T1000 (cell line): ENCODE measurements at places on chromosomes 6 and 20.

DNA sequence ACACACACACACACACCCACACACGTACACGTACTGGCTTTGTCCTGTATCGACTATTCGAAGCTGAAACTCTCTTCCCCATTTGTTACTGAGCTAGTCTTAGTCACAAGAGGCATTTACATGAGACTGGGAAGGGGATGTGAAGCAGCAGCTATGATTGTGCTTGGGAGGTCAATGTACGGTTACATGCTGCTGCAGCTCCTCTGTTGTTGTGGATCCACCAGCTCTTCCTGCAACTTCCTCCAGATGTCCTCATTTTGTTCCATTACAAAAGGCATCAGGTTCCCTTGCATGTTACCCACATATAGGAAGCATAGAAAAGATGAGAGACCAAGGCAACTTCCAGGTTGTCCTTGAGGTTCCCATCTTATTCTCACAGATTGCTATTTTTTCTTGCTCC is 612.4 kb upstream of the IMPG1 start:
- DNase-seq = no peak

GRCh38 chr6:169439710-169440109 is 186.1 kb upstream of the THBS2 start:
- DNase-seq = no peak

GRCh38 chr20:50678169-50678898 is 13.0 kb downstream of the RIPOR3 start:
- DNase-seq = no peak

GRCh38 chr6:142265476-142265875 is 36.3 kb upstream of the ADGRG6 start:
- no peak for DNase-seq

- no peak for DNase-seq
Observed at GRCh38 chr20:15220009-15220656, 882.7 kb upstream of the FLRT3 start.

DNA sequence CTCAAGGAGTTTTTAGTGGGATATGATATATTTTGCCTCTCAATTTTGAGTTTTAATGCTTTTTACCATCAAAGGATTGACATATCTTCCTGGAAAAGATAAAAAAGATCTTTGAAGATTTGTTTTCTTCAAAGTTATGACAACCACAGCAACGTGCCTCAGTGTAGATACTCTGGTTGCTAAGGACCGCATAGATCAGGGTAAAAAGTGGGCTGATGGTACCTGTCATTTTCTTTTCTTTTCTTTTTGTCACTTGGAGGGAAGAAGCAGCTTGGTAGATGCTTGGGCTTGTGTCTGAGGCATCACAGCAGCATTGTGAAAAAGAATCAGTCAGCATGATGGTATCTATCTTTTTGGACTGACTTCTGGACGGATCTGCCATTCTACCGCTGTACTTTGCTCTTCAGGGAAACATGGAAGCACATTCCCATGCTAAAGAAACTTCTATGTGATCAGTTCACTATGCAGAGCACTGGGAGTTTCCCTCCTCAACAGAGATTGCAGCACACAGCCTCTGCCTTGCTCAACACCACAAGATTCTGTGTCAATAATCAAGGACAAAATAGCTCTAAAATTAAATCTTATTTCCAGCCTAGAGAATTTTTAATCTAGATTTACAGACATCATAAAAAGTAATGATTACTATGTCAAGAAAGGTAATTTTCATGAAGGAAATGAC is 54.8 kb upstream of the SGK1 start:
- no peak for DNase-seq

- DNase-seq = no peak
Observed at GRCh38 chr6:94414041-94414440, 994.7 kb upstream of the EPHA7 start.

- no peak for DNase-seq
Observed at GRCh38 chr20:63264000-63264399, 8.6 kb upstream of the ARFGAP1 start.

DNA sequence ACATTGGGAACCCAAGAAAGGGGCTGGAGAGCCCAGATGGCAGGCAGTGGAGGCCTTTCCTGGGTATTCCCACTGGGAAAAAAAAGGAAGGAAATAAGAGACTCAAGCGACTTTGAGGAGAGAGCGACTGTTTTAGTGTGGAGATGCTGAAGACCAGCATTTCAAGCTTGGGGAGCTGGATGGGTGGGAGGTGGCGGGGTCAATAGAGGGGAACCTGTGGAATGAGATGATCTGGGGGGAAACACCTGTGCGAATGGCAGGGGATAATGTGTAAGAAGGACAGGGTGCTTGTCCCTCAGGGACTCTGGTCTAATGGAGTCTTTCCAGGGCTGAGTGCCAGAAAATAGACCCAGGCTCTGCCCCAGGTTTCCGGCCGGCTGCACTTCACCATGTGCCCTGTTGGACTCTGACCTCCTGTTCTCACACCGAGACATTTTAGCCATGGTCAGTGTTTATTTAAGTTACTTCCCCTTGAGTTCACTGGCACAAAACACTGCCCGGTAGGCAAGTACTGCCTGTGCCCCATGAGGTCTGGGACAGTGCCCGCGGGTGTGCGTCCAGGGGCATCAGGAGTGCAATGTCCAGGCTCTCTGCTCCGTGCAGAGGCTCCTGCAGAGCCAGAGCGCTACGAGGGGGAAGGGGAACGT is 50.4 kb upstream of the NKX2-2 start:
- no peak for DNase-seq

GRCh38 chr6:135412761-135413160 is 84.8 kb downstream of the AHI1 start:
- DNase-seq = no peak

- DNase-seq = no peak
Observed at GRCh38 chr6:146183831-146184230, 155.0 kb downstream of the GRM1 start.

DNA sequence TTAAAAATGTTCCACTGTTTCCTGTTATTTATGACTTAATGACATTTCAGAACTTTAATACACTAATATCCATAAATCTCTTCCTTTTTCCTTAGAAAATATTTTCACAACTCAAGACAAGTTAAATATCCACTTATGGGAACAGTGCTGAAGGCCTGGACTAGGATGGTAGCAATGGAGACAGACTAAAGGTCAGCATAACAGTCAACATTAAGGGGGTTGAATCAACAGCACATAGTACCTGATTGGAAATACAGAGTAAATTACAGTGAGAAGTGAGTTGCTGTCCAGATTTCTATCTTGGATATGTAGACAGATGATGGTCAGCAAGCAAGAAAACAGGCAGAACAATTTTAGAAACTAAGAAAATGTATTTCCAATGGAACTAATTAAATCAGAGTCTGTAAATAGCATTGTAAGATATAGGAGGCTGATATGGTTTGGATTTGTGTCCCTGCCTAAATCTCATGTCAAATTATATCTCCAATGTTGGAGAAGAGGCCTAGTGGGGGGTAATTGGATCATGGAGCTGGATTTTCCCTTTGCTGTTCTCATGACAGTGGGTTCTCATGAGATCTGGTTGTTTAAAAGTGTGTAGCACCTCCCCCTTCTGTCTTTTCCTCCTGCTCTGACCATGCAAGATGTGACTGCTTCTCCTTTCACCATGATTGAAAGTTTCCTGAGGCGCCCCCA is 682.7 kb downstream of the MAFB start:
- DNase-seq = no peak

DNA sequence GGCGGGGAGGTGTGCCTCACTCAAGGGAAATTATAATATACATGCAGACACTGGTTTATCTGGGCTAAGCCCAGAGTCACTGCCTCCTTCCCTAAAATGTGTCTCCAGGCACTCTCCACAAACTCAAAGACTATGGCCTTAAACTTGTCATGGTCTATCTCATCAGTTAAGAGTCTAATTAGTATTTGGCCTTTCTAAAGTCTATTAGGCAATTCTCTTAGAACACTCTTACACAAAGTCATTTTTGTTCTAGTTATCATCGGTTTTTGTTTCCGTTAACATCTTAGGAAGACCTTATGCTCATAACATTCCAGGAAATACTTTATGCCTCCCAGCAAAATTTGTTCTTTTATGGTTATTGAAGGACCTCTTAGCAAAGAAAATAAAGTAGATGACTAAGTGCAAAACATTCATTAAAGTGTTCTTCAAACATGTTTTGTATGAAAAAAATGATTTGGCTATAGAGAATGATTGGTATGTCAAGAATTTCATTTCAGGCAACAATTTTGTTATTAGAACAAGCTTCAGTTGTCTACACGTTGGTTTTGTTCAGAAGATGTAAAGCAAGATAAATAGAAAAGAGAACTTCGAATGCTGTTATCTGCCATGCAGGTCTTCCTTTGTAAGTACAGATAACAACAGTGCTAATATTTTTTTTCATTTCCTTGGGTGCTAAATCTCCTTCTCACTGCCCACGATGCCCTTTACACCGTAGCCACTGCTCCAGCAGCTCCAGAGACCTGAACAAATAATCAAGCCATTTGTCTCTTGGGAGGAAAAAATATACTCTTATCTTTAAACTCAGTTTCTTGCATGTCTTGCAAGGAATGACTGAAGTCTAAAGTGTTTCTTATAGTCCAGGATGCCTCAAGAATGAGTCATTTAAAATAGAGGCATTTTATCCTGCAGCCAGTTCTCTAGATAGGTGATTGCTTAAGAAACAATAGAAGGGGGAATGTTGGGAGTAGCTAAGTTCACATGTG is 170.4 kb downstream of the HTR1B start:
- peak; percentile 23 for DNase-seq

DNA sequence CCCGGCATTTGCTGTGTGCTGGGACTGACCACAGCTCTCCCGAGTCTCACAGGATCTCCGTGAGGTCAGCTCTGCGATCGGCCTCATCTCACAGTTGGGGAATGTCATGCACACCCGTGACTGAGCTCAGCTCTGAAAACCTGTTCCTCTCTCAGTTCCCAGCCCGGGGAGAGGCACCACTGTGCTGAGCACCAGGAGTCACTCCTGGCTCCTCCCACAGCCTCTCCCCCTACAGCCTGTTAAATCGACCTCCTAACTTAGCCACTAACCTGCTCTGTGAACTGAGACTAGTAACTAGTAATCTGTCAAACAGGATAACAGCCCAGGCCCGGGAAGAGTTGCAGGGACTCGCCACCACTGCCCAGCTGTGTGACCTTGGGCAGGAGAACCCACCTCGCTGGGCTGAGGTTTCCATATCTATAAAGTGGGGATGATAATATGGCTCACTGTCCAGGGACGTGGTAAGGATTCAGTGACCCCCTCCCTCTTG is 20.1 kb upstream of the NOL4L start:
- DNase-seq = no peak

DNA sequence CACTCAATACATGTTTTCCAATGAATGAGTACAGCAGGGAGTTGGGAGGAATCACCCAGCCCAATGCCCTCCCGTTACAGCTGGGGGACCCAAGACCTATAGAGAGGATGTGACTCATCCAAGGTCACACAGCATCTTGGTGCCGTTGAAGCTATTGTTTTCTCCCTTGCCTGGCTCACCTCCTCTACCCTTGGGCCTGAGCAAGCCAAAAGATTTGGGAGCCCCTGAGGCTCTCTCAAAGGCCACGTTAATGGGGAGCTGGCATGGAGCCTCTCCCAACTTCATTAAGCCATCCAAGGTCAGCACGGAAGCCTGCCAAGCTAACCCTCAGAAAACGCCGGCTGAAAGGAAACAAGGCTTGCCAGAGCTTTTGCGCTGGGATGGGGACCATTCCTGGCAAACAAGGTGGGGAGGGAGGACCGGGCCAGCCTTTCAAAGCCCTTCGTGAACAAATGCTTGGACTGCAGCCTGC is 30.4 kb downstream of the KCNB1 start:
- no peak for DNase-seq

DNA sequence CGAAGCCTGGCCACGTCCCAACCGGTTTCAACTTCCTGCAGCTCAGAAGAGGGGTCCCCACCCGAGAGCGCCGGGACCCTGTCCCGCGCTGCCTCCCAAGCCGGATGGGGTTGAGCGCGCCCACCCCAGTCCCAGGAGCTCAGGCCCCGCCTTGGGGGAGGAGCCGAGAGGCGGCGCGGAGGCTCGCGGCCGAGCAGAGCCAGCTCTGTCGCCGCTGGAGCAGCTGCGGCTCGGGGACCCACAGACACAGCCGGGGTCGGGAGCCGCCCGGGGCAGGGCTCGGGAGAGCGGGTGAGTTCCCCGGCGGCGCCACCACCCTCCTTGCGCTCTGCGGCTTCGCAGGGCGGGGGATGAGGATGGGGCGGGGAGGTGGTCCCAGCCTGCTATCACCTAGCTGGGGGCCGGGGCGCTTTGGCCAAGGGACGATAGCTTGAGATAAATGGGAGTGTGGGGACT is at the start of gene PPP1R16B:
PPP1R16B (plus strand) TSS at position 196 of the 456 bp plus-strand sequence. CDS start 30,229 bp downstream, outside the sequence.
- no peak for DNase-seq

GRCh38 chr6:167881327-167881726 is 54.6 kb downstream of the AFDN start:
- no peak for DNase-seq

GRCh38 chr6:46509981-46510510 is 18.8 kb upstream of the RCAN2 start:
- DNase-seq = no peak

DNA sequence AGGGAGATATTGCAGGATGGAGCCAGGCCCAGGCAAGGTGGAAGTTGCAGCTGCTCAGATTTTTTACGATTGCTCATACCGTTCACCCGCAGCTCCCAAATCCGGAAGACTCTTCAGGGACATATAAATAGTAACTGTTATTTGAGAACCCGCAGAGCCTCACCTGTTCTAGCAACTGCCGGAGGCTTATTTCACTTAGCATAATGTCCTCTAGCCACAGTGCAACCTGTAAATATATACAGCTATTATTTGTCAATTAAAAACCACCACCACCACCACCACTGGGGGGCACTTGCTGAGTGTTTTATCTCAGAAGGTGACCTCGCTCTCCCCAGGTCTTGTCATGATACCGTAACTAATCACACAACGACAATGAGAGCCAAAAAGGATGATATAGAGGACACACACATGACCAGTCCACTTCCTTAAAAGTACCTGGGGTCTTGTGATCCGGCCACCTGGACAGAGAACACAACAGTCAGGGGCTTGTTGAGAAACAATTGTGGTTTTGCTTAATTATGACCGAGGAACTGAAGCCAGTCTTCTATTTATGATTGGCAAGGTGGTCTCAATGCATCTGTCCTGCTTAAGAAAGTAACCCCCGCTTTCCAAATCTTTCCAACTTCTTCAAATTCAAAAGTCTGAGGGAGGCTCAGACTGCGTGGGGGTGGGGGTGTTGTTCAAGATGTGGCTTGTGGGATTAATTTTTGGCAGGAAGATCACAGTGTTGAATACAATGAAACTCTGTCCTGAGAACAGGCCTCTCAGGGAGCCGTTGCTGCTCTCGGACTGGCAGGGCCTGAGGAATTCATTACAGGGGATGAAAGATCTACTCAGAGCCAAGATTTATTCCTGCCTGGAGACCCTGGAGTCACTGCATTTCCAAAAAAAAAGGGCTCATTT is 107.7 kb upstream of the PRND start:
- no peak for DNase-seq

DNA sequence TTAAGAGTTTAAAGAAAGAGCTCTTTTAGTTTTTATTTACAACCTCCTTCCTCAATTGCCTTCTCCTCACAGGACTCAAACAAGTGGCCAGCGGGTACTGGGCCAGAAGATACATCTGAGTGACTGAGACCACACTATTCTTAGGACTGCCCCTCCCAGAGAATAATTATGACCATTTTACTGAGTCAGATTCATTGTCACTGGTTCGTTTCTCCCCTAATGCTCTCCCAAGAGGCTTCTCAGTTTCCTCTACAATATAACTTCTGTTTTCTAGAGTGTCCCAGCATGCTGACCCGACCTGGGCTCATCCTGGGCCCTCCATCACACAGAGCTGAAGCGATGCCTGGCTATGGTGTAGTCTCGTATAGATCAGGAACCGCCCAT is 279.9 kb downstream of the CD83 start:
- DNase-seq = no peak

- DNase-seq = no peak
Observed at GRCh38 chr6:45474376-45474775, 96.6 kb upstream of the SUPT3H start.
